ENCODE measurements at places on chromosomes 16 and 17.

DNA sequence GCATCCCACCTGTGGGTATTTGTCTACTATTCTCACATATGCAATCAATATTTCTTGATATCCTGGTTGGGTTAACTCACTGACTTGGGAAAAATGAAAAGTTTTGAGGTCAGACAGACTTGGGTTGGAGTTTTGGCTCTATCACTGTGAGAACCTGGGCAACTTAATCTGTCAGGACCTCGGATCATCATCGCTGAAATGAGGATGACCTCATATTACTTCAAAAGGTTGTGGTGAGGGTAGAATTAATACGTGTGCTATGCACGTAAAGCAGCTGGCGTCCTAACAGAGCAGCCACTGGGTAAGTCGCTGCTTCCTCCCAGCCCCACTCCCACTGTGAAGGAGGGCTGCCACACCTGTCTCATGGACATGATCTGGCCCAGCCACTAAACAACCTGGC lies 57.3 kb downstream of the COG7 start:
- DNase-seq, result no peak

DNA sequence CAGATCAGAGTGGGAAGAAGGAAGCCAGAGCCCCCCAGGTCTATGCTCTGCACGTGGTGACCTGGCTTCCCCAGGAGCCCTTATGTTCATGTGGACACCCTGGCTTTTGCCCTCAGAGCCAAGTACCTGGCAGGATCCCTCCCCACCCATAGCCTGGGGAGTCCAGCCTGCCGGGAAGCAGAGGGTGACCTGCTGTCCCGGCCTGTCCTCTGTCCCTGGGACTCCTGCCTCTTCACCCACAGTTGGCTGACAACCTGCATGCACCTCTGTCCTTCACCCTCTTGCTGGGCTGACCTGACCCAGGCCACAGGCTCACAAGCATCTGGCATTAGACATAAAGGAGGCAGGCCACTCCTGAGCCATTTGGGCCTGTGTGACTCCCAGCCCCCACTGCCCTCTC lies 60.2 kb downstream of the SMPD3 start:
- no peak for DNase-seq

DNA sequence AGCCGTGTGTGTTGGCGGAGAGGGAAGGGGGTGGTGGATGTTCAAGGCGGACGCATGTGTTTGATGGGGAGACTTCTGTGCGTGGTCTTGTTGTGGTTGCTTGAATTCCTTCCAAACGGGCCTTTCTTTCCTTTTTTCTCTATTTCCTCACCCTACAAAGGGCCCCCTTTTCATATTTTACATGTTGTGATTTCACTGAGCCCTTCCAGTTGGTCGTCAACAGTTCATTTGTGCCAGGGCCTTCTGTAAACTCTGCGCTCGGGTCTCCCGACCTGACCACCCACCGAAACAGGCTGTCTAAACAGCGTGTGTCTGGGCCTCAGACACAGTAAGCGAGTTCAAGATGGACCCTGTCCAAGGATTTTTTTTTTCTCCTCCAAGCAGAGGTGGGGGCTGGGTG lies 228.4 kb downstream of the IRF8 start:
- no peak for DNase-seq

DNA sequence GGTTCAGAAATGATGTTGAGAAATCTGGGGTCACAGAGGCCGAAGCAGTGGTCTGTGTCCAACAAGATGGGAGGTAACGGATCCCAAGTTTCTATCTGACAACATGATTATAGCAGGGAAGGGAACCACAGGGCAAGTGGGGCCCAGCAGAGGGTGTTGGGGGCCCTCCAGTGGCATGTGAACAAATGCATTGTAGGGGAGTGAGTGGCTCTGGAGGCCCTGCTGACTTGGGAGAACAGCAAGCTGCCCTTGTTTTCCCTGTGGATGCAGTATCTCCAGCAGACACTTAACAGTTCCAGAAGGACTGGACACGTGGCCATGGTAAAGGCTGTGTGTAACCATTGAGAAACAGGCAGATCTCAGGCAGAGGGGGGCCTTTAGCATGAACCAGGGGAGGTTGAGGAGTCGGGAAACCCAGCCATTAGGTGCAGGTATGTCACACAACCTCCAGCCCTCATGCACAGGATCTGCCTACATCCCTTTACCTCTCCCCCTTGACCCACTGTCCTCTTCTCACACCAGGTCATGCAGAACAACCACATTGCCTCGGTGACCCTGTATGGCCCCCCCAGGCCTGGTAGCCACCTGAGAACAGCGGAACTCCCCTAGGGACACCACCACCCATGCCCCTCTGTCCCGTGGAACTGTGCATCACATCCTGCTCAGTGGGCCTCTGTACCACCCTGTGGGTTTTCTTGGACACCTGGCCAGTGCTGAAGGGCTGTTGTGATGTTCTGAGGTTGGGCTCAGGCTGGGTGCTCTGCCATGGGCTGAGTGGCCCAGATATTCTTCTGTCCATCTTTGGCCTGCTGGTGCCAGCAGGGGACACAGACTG lies 4.1 kb downstream of the B3GNT9 start:
- DNase-seq, result no peak

DNA sequence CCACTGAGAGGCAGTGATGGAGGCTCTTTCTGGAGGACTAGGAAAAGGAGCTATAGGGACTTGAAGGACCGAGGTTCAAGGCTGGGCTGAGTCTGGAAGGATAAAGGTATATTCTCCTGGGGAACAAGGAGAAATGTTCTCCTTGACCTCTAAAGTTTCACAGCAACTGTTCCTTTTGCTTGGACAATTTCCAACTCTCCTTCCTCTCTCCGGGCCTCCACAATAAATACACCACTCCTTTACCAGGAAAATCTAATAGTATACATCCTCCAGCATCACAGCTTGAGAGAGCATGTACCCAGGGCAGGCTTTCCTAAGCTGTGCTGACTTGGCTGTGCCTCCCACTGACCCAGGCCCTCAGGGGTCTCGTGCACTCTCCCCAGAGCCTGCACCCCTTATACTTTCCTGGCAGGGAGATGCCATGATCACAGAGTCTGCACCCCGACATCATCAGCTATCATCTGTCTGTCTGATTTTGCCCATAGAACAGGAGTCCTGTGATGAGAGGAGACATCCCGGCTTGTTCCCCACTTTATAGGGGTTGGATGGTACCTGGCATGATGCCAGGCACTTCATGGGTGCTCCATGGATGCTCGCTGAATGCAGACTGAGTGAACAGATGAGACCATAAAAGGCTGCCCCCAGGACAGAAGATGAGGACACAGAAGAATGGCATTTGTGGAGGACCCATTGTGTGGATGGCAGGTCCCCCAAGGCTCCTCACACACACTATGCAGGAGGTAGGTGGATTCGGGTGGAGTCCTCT lies 582.6 kb upstream of the CDH5 start:
- no peak for DNase-seq

DNA sequence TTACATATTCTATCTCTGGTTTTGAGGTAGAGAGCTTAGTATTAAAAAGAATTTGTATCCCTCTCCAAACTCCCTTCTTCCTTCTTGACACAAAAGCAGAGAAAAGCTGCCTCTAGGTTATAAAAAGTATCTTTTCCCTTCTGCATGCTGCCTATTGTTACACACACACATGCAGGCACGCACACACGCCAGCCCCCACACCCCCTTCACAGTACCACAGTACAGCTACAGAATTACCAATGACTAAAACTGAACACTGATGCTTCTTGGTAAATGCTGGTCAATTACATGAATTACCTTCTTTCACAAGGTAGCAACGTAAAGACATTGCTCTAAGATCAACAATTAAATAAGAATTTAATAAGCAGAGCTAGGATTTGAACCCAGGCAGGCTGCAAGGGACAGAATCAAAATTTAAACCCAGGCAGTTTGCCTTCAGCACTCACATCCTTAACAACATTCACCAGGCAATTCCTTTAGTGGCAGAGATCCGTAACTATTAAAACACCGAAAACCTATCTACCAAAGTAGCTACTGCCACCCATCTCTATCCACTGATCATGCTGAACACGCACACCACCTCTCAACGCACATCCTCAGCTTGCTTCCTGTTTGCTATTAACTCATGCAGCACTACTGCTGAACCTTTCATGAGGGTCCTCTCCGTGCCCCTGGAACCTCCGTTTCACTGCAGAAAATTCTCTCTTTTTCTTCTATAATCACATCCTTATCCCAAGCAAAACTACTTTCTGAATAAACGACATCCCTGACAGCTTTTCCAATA lies 37.8 kb downstream of the YWHAE start:
- DNase-seq, result no peak

DNA sequence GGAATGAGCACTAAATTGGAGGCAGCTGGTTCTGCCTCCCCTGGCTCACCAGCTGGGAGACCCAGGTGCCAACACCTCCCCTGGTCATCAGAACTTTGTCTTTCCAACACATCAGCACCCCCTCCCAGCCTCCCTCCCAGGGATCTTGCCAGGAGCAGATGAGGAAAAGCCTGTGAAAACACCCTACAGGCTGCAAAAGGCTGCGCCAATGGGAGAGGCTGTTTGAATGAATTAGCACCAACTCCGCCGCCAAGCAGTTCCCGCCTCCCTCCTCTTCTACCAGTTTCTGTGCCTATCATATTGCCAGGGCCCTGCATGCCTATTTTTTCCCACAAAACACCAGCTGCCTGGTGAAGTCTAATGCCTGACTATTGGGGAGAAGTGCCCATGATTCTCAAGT lies 137.0 kb downstream of the AIPL1 start:
- no peak for DNase-seq

DNA sequence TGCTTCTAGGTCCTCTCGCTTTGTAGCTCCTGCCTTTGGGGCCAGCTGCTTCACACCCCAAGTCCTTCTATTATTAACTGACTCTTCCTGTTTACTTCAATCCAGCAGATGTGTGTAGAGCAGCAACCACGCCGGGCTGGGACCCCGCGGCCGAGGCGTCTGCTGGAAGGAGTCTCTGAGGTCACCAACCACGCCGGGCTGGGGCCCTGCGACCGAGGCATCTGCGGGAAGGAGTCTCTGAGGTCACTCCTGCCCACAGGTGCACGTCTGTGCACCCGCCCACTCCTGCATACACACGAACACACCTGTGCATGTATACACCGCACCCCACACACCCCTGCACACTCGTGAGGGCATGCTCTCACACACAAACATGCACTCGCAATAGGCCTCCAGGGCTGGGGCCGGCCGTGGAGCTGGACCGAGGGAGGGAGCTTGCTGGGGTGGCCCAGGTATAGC lies 7.8 kb upstream of the TEX19 start:
- DNase-seq, result peak; percentile 45

GRCh38 chr16:71230122-71230845 lies at the start of gene HYDIN:
Gene HYDIN (minus strand): TSS chr16:71230722. CDS start chr16:71186895, 43,827 bp downstream.
- DNase-seq, result peak; percentile 97

DNA sequence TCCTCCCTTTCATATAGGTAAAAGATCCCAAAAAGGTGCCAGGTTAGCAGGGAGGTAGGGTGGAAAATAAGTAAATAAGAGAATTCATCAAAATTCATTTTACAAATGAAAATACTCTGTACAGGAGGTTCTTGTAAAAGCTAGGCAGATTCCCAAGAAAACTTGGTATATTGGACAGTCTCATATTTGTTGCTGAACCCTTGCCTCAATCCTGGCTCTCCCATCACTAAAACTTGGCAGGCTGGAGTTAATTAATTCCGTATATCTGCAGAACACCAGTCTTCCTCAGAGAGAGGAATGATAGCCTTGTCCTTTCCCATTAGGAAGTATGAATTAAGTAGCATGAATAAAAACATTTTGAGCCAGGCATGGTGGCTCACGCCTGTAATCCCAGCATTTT lies 66.2 kb upstream of the MTMR4 start:
- no peak for DNase-seq

- DNase-seq, result no peak
These were observed 11.3 kb downstream of the NUBP1 start for GRCh38 chr16:10754941-10755340.

GRCh38 chr16:88846088-88846487 lies 10.7 kb downstream of the GALNS start:
- no peak for DNase-seq

DNA sequence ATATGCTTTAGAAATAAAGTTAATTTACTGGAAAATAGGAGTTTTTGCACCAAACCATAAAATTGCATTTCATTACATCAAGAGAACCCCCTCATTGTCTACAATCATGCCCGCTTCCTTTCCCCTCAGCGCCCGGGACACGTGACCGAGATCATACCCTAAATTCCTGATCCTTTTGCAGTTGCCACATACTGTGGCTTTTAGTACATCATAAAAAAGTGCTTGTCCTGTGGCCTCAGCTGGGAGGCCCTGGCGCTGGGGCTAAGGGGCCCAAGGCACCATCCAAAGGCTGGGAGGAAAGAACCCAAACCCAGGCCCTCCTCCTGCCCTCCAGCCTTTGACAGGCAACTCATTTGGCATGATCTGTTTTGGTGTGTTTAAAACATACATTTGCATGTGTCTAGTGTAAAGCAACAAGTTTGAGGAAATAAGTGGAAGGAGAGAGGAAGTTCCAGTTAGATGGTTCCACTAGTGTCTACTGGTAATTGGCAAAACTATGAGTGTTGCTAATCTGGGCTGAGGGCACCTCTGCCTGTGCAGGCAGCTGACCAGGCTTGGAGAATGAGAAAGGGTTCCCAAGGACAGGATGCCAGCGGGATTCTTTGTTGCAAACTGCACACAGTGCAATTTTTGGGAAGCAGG lies 6.0 kb downstream of the CDK5R1 start:
- no peak for DNase-seq

DNA sequence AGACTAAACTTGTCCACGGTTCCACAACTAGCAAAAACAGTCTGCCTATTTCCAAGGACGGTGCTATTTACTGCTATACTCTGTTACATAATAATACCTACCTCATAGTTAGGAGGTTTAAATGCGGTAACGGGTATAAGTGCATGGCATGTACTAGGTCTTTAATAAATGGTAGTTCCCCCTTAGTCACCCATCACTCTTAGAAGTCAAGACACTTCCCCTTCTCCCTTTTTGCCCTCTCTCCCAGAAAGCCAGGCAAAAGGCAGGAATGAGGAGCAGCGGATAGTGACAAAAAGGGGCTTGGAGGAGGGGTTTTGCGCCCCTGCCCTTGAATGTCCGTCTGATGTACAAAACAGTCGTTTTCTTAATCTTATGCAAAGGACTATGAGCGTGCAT lies 1.1 kb upstream of the LSM12 start:
- DNase-seq, result peak; percentile 46

DNA sequence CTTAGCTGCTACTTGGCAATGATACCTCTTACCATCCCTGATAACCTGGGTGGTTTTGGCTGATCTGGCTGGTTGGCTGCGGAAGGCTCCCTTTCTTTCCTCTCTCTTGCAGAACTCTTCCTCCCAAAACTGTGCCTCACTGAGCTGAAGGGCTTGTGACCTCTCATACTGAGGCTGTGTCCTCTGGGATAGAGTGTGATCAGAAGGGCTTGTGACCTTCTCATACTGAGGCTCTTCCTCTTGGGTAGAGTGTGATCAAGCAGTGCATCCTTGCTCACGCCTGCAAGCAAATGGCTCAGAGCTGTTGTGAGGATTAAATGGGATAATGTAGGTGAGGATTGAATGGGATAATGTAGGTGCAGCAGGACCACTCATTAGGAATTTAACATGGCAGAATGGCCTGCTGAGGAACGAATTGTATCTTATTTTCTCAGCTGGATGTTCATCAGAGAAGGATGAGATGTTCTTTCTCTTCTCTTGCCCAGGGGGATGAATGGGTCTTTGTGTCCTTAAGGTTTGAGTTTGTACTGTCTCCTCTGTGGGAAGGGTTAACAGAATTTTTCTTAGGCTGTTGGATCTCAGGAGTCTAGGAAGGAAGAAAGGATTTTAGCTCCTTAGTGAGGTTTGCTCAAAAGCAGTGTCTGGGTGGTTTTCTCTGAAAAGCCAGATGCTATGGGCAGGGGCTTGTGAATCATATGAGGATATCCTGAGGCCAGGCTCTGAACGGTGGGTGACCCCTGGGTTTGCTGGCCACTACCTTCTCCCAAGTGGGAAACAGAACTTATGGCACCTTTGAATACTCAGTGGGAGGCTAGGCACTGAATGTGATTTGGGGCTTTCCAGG lies 130.0 kb upstream of the HS3ST2 start:
- no peak for DNase-seq
